ENCODE measurements at places on chromosomes 3 and 15. TPM values are rescaled to one million over a fixed set of nuclear protein-coding genes. Genes with fewer than 3 reads are reported as not detected.

The PIK3CA gene
- 16.8 TPM for total RNA-seq

The RASGRF1 gene
- not detected for total RNA-seq

The ETFA gene
- total RNA-seq: 168 TPM

The GATA2 gene
- total RNA-seq: 0.24 TPM

DNA sequence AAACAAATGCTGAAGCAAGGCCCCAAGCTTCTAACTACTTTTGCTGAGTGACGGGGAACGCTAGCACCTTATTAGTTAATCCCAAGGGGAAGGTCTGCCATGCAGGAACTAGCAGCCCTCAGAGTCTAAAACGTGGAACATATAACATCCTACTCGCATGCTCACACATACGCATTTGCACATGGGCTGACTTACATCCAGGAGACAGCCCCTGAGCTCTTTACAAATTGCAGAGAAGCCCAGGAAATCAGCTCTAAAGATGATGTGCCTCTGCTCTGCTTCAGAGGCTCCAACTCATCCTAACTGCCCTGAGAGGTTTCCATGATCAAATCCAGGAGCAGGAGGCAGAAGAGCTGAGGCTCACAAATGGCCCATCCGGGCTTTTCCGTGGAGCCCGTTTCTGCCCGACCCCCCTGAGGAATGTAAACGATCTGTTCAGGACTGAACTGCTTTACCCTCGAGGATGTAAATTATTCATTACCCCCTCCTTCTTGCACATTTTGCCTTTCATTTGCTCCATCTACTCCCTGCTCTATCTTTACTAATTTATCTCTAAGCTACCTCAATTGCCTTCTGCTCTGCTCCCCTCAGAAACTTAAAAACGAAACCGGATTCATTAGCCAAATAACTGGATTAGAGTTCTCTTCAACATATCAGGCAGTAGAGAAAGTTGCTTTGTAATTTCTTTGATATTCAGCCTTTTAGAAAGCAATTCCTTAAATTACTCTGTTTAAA lies 141.9 kb upstream of the CCDC54 start:
- no peak for DNase-seq

DNA sequence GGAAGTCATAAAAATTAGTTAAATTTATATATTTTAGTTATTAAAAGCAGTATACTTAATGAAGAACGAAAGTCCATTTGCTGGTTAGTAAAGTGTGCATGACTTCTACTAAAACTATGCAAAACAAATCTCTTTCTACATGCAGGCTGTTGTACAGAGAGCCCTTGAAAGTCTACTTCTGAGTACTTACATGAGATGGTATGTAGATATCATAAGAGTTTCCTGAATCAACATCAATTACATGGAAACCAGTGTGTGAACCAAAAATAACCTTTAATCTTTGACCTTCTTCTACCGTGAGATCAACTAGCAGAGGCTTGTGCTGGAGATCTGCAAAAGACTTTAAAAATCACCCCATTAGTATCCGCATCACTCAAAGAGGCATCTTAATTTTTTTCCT lies 42.1 kb upstream of the SLC2A2 start:
- DNase-seq: no peak

- no peak for DNase-seq
Measured at GRCh38 chr15:39497759-39498565, 82.9 kb upstream of the THBS1 start.

DNA sequence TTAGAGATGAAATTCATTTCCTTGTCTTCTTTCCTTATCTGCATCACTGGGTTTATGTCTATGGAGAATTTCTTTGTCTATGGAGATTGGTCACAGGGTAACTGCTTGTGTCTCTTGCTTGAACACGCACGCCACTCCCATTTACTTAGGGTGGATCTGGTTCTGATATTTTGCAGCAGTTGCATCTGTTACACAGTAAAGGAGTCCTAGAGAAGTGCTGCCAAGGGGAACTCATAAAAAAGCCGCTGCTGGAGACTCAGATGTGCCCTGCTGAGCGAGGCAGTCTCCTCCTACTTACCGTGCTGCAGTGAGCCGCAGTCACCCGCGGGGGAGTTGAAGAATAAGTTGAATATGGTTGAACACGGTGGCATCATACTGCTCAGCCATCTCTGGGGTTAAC lies 105.2 kb upstream of the KLHL25 start:
- no peak for DNase-seq

DNA sequence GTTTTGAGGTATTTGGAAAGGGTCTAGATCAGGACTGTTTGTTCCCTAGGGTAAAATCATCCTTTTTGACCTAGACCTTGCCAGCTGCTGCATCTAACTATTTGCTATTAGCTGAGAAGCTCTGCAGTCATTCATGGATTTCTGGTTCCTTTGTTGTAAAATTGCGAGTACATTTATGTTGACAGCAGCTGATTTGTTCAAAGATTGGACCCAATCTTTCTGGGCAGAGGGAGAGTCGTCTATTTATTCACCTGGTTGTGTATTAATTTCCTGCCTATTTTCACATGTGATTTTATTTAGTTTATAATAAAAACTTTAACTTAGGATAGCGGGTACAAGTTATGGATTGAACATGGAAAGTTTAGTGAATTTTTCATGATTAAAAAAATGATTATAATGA lies 236.3 kb downstream of the CNTN4 start:
- DNase-seq: no peak

Data from activated naive CD8-positive, alpha-beta T cell treated with anti-CD3 and anti-CD28 coated beads for 36 hours (primary cell).